Hair follicular keratinocyte (primary cell): ENCODE measurements at places on chromosomes 4 and X. TPM values are rescaled to one million over a fixed set of nuclear protein-coding genes. Genes with fewer than 3 reads are reported as not detected.

TNIP3 gene
- 0.23 and 1.4 TPM in 2 replicates for total RNA-seq

VEGFC gene
- 45.7 and 61.1 TPM in 2 replicates for total RNA-seq

DNAAF6 gene
- not detected in 2 replicates for total RNA-seq

CXCL11 gene
- total RNA-seq, result 0.15 and 1.2 TPM in 2 replicates

CXorf58 gene
- 0.23 TPM in 1 of 2 replicates, not detected in the other for total RNA-seq

GPR119 gene
- not detected in 2 replicates for total RNA-seq
